ENCODE measurements at places on chromosomes 12 and 14. TPM values are rescaled to one million over a fixed set of nuclear protein-coding genes. Genes with fewer than 3 reads are reported as not detected.
A peak's percentile ranks its signal among the peaks of the same experiment; 100 is the strongest.

DNA sequence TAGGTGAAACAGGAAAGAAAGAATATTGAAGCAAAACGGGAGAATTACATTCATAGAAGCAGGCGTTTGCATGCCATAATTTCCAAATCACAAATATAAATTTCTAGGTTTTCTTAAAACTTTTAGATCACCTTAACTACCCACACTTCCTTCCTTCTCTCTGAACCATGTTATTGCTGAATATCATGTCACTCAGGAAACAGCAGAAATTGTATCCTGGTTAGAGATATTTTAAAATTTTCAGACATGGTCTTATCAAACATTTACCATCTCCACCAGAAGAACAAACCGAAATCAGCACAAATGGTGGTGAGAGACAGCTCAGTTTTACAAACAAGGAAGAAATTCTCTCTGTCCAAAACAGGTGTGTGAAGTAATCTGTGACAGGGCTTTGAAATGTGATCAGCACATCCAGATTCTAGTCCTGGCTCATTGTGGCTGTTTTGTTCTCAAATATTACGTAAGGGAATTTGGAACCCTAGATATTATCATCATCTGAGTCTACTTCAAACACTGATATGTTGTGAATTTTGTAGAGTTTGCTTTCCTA is 16.3 kb downstream of the TESPA1 start:
- DNase-seq, result no peak

GRCh38 chr12:55996715-55997534 is at the start of gene SUOX:
Gene SUOX, plus strand, starts transcription at chr12:55997276. Its CDS starts 4,946 bp downstream, at chr12:56002222.
- peak; percentile 87 for DNase-seq

DNA sequence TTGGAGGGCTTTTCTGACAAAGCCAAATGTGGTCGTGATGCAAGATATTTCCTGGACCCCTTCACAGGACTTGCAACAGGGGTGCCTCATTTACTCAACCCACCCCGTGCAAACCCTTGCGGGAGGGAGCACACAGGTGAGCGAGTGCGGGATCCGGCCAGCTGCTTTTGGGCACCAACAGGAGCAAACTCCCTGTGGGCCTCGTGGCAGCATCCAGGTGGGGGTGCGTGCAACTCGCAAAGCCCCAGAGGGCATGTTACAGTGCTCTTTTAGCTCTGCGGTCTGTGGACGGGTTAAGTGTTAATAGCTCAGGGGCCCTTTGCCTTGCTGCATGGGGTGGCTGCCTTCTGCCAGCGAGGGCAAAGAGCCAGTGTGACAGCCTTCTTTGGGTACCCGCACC is 707.6 kb upstream of the MDGA2 start:
- DNase-seq, result no peak

DNA sequence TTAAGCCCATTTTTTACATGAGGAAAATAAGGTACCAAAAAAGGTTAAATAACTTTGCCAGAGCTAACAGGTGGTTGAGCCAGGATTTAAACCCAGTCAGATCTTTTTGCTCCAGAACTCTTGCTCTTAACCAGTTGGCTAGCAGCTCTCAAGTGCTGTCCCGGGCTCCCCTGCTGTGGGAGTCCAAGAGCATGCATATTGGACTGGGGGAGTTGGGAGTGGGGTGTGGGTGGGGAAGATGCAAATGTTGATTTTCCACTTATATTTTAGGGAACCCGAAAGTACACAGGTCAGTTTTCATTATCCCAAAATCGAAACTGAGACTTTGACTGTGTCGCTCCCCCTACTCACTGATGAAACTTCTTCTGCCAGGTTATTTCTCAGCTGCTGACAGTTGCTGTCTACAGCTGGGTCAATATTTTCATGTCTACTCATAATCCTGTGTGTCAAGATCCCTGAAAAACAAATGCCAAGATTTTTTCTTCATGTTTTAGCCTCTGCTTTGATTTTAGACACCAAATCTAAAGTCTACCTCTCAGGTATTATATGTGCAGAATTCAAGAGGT is 172.3 kb upstream of the TMPO start:
- no peak for DNase-seq

DNA sequence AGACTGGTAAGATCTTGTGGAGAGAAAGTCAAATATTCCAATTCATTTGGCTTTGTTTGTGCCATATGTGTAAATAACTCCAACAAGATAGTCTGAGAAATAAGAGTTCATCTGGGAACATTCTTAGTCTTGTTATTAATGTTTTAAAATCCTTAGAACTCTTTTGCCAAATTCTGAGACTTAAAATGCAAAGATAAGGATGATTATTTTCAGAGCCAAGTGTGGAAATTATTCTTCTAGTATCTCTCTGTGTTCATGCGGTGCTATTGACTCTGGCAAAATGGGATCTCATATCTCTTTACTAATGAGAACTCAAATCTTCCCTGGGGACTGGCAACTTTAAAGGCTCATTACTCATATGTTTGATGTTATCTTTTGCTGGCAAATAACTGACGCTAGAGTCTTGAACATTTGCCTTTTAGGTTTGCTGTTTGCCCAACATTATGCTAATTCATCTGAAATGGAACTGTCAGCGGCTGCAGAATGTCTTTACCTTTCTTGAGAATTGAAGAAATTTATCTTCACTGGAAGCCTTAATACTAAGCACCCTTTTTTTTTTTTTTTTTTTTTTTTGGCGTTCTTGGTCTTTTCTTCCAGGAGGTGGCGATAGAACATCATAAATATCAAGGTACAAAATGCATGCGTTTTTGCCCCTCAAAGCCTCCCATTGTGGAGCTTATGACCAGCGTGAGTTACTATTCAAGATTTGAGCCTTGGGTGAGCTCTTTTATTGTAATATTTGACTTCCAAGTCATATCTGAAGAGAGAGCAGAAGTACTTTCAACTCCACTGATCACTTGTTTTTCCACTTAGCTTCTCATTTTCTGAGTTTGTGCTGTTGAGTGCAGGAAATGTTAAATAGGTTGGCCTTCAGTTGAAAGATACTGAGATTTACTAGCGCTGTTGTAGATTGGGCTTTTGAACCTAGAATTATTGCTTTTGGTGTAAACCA is 86.5 kb downstream of the CAND1 start:
- DNase-seq, result peak; percentile 18

GRCh38 chr12:75982169-75982564 is 49.4 kb downstream of the PHLDA1 start:
- no peak for DNase-seq

GRCh38 chr12:121697093-121697698 is 15.4 kb upstream of the TMEM120B start:
- DNase-seq, result no peak

The TOMM20L gene
- not detected for total RNA-seq

The ACOT2 gene
- 24.9 TPM for total RNA-seq

The FGD4 gene
- 5.0 TPM for total RNA-seq

The SMIM41 gene
- total RNA-seq, result not detected

- no peak for DNase-seq
These were observed 39.9 kb upstream of the BICDL1 start for GRCh38 chr12:119949145-119949544.

DNA sequence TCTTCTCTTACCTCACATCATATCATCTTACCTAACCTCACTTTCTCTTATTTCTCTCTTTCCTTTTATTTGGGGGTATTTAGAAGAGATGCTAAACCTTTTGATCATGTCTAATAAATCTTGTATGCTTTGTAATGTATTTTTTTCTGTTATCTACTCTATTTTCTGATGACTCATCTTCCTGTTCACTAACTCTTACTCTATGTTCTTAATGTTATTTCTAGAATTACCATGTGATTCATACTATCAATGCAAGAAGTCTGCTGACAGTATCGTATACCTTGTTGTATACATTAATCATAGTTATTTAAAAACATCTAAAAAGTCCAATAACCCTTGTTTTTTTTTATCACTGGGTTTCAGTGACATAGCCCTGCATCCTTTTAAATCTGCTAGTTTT is 62.3 kb downstream of the MGAT4C start:
- no peak for DNase-seq

DNA sequence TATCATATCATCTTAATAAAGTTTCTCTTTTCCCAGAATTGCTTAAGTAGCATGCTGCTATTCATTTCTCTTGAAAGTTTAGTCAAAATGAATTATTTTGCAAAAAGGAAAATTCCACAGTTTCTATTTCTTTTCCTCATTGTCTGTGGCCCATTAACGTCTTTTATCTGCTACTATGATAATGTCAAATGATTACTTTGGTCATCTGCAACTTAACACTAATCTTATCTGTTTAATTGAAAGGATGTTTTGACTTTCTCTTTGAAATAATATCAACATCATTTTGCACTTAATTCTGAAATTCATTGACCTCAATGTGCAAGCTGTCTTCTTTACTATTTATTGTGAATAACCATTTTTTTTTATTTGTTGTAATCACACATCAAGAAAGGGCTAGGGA is 146.5 kb upstream of the SLCO1C1 start:
- no peak for DNase-seq

The ACRBP gene
- total RNA-seq, result 0.54 TPM

DNA sequence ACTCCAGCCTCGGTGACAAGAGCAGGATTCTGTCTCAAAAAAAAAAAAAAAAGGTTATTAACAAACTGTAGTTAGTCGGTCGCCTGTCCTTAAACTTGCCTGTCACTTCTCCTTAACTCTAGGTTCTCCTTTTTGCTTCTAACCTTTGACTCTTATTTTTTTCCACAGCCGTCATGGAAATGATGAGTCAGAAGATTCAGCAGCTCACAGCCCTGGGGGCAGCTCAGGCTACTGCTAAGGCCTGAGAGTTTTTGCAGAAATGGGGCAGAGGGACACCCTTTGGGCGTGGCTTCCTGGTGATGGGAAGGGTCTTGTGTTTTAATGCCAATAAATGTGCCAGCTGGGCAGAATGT is 418 bp upstream of the MYG1 start:
- no peak for DNase-seq

DNA sequence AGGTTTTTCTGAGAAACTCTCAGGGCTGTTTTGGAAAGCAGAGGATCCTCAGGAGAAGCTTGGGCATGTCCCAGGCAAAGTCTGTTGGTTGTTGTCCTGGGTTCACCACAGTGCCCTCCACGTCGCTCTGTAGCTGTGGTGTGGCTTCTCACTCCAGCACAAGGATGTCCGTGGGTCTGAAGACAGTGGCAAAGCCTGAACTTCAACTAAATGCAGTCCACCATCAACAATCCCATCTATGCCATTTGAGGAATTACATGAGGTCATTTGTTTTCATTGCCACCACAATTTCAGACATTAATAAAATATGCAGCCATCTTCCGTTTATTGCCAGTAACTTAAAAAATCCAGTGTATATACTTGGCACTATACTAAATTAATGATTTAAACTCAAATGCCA is 272.1 kb downstream of the LRIG3 start:
- no peak for DNase-seq

DNA sequence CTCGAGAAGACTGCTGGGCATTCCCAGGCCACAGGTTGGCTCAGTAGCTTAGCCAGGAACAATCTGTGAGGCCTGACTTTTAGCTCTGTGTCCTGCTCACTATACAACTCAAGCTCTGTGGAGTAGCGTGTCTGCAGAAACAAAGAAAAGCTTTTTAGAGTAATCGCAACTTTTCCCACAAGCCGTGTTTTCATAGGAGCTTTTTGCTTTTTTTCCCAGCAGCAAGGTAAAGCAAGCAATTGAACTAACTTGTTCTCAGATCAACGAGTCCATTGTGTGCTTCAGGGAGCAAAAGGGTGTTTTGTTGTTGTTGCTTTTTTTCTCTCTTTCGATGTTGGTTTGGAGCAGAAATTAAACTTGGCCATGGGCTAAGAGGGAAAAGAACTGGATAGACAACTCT is 97.3 kb upstream of the BCL2L14 start:
- DNase-seq, result no peak

- no peak for DNase-seq
These were observed 60.7 kb downstream of the PLCZ1 start for GRCh38 chr12:18676996-18677588.

- DNase-seq, result no peak
These were observed 204.1 kb downstream of the NELL2 start for GRCh38 chr12:44672042-44672441.

The IL26 gene
- total RNA-seq, result not detected

GRCh38 chr12:53300187-53300586 is 692 bp downstream of the MYG1 start:
- no peak for DNase-seq

DNA sequence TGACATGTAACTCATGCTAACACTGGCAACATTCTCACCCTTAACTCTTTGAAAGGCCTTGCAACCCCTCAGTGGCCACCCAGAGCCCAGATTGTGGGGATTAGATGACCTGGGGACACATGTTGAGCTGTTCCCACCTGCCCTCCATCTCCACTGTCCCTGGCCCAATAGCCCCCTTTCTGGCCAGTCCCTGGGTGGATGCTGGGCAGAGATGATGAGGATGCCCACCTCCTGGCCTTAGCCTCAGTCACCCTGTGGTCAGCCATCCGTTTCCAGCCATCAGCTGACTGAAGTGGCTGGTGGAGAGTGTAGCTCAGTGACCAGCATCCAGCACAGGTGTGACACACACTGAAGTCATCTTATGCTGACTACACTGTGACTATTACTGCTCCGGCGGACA is 4.7 kb downstream of the ANHX start:
- DNase-seq, result no peak

GRCh38 chr14:74407801-74408154 is 18.2 kb downstream of the SYNDIG1L start:
- no peak for DNase-seq

The C12orf54 gene
- total RNA-seq, result not detected
